Activated CD8-positive, alpha-beta memory T cell treated with anti-CD3 and anti-CD28 coated beads, Interleukin-2, amount 10 ng/mL, durations not matched to agents 7 days and 5 days (primary cell): ENCODE measurements at places on chromosomes 7 and 10.

DNA sequence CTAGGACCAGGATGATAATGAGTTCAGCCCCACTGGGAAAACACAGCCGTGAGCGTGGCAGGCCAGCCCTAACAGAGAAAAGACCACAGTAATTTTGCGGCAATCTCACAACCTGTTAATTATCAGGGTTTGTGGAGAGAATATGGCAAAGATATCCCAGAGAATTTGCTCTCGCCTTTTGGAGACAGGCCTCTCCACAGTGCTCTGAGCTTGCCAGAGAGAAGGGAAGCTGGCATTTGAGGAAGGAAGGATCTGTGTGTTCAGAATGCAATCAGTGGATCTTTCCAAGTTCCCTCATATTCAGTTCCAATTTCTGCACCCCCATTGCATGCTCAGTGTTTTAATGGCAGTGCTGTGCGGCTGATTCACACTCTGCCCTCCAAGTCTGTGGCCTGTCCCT, 60.2 kb downstream of the PLPP4 start:
- no peak for DNase-seq

GRCh38 chr10:106395041-106395749, 769.3 kb downstream of the SORCS1 start:
- no peak for DNase-seq

- no peak for DNase-seq
Measured at GRCh38 chr7:4288791-4289394, 393.2 kb upstream of the FOXK1 start.

DNA sequence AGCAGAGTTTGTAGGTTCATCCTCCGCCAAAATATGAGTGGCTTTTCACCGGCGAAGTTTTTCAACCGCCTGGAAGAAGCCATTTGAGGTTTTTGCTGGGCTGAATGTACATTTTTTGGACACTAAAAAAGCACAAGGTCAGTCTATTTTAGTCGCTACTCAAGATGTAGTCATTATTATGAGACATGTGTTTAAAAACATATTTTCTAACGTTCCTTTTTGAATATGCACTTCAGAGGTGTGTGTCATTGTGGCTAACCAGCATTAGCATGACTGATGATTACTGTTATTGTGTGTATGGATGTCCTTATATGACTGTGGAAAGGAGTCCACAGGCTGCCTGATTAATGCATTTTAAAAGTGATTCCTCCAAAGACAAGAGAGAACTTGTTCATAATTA, 605.4 kb downstream of the INHBA start:
- no peak for DNase-seq

DNA sequence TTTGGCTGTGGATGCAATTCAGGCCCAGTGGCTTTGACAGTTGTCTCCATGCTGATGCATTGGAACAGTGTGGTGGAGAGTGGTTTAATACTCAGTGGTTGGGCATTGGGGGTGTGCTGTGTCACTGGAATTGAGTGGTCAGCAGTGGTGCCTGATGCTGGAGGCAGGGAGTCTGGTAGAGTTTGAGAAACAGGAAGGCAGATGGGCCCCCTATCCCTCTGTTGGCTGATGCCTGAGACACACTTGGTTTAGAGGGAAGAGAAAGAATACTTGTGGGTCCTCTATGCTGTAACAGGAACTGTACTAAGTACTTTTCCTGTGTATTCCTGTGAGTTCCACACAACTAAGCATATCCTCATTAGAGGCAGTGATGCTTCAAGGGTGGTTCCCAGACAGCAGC, 55.4 kb downstream of the EEPD1 start:
- no peak for DNase-seq

GRCh38 chr7:115662120-115662519, 368.4 kb downstream of the TFEC start:
- no peak for DNase-seq

DNA sequence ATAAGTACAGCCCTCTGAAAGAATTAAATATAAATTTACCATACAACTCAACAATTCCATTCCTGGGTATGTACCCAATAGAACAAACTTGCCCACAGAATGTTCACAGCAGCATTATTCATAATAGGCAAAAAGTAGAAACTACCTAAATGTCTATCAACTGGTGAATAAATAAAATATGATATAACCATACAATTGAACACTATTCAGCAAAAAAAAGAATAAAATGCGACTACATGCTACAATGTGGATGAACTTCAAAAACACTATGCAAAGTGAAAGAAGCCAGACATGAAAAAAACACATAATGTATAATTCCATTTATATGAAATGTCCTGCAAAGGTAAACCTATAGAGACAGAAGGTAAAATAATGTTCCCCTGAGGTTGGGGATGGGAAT, 2.0 kb upstream of the CPN1 start:
- DNase-seq, result no peak

DNA sequence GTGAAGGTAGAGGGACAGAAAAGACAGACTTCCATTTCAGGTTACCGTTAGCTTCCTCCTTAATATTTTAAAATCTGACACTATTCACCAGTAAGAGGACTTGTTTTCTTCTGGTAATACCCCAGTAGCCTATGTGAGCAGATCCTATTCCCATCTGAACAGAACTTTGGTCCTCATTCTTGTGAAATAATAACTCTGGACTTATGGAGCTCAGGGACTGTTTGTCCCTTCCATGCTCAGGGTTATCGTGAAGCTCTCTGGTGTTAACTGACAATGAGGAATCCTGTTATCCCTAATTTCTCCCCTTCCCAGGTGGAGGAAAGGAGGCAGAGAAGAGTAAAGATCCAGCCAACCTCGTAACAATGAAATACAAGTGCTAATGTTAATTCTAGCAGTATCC, 47.0 kb upstream of the ANKRD1 start:
- DNase-seq, result no peak

DNA sequence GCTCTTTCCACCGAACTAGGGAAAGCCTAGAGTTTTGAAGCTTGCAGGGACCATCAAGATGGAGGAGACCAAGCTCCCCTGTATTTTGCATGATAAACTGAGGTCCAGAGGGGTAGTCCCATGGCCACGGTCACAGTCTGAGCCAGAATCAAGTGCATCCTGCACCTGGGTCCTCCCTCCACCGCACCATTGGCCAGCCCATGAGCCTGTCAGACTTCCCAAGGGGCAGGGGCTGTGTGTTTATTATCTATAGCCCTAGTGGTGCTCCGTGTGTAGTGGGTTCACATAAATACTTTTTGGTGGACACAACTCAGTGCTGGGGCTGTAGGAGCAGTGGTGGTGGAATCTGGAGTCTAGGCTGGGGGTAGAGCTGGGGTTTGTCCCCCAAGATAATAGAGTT, 3.6 kb downstream of the CALHM3 start:
- no peak for DNase-seq
